ENCODE measurements at places on chromosomes 1 and 21.

- no peak for DNase-seq
Observed at GRCh38 chr1:160658814-160659193, 12.0 kb upstream of the SLAMF1 start.

GRCh38 chr1:170537798-170538503 lies 6.0 kb downstream of the GORAB start:
- peak; percentile 45 for DNase-seq

DNA sequence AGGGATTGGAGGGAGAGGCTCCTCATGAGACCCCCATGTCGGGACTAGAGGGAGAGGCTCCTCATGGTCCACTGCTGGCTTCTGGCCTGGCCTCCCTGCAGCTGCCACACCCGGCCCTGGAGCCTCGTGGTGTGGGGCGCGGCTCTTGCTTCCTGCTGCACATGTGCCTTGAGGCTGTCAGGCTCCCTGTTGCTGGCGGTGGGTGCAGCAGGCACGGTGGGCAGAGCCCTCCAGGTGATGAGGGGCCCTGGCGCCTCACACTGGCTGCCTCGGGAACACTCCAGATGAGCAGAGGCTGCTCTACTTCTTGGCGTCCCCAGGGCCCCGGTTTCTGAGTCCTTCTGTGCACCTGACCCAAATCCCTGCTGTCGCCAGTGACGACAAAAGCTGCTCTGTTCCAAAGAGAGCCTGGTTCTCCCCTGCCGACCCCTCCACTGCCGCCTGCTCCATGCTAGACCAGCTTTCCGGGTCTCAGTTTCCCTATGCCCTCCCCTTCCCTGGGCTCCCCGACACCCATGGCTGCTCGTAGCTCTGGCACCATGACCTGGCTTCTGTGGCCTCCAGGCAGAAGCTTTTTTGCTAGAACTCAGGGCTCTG lies 9.7 kb upstream of the ATAD3B start:
- no peak for DNase-seq

- DNase-seq = no peak
Observed at GRCh38 chr1:189524501-189524900, 953.2 kb downstream of the BRINP3 start.

- DNase-seq = no peak
Observed at GRCh38 chr21:26365849-26366248, 195.3 kb upstream of the APP start.

DNA sequence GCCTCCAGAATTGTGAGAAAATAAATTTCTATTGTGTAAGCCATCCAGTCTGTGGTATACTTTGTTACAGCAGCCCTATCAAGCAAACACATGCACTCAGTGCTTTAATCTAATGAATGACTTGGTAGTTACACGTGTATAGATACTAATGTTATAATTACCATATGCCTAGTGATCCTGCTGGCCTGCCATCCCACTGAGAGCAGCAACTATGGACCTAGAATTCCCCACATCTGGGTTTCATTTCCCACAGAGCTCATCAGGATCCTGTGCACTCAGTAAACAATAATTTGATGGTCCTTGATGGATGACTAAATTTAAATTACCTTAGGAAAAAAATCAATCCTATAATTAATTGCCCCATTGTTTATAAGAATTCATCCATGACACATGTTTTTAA lies 86.5 kb upstream of the RGS1 start:
- peak; percentile 92 for DNase-seq

GRCh38 chr1:13646521-13646920 lies 53.5 kb upstream of the PRDM2 start:
- no peak for DNase-seq

- DNase-seq = no peak
Observed at GRCh38 chr1:95407131-95407885, 173.3 kb downstream of the RWDD3 start.

GRCh38 chr1:93453911-93454310 lies 6.0 kb downstream of the FNBP1L start:
- peak; percentile 15 for DNase-seq

GRCh38 chr1:89635825-89636815 lies 3.2 kb downstream of the LRRC8C start:
- DNase-seq = peak; percentile 71

- no peak for DNase-seq
Observed at GRCh38 chr1:89499320-89499719, 25.3 kb upstream of the LRRC8B start.

DNA sequence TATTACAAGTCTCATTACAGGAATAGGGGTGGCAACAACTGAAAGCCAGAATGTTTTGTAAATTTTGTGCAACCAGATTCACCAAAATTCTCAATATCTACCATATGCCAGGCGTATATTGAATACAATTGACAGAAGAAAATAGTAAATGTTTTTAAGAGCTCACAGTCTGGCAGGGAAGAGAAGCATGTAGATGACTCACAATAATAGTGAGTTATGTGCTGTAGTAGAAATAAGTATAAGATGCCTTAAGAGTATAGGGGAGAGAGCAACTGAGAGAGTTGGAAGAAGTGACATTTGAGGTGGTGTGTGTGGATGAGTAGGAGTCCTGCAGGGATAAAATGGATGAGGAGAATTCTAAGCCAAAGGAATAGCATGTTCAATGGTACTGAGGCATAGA lies 170.5 kb upstream of the FGGY start:
- peak; percentile 33 for DNase-seq

DNA sequence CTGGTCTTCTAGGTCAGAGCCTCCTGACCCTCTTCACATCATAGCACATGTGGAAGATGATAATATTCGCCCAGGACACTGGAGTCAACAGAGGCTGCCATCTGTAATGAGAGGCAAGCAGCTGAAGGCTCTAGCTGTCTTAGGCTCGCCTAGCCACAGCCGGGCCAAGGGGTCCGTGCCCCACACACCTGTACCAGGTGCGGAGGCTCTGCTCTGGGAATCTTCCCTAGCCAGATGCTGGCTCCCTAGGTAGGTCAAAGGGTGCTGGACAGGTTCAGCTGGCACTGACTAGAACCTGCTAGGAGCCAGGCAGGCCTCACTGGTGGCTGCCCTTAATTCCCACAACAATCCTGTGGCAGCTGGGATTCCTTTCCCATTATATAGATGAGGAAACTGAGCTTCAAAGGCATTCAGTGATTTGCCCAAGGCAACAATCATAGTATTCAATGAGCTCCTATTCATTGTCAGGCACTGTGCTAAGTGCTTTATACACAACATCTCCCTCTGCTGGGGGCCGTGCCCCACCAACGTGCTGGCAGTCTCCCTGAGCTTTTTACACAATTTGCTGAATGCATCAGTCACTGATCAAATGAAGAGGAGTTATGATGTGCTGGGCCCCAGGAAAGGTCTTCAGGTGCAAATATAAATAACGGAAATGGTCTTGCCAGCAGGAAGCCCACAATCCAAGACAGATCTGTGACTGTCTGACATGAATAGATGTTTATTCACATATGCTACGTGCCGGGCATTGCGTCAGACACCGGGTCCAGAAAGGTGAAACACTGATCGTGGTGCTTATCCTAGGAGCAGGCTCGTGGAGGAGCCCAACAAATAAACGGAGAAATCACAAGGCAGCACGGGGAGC lies 58.0 kb downstream of the DDX20 start:
- no peak for DNase-seq

- no peak for DNase-seq
Observed at GRCh38 chr1:204716660-204717059, 31.1 kb upstream of the LRRN2 start.

DNA sequence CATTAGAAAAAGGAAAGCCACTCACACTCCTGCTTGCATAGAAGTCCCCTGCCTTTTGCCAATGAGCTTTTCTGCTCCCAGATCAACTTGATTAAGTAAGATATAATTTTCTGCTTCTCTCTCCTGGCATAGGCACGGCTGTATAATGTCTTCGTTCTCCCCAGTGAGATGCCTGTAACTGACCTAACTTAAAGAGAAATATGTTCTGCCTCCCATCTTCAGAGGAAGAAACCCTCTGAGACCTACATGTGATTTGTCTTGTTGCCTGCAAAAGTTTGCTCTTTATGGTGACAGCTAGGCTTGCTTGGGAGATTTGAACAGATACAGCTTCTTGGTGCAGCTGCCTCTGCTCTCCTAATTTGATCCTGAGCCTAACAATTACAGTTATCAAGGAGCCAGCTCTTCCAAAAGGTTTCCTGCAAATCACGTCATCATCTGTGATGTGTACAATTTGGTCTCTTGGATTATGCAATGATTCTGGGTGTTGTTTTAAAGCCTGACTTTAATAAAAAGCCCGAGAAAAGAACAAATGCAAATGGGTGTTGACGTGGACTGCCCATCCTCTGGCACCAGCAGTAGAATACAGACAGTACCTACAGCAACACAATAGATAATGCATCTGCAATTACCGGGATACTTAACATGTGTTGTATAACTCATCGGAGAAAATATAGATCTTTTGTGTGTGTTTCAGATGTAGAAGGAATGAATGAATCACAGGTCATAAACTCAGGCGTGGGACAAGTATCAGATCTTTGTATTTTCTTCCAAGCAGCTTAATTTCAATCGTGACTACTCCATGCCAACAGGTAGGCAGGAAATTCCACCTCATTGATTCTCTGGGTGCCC lies 76.2 kb upstream of the KAZN start:
- peak; percentile 98 for DNase-seq

DNA sequence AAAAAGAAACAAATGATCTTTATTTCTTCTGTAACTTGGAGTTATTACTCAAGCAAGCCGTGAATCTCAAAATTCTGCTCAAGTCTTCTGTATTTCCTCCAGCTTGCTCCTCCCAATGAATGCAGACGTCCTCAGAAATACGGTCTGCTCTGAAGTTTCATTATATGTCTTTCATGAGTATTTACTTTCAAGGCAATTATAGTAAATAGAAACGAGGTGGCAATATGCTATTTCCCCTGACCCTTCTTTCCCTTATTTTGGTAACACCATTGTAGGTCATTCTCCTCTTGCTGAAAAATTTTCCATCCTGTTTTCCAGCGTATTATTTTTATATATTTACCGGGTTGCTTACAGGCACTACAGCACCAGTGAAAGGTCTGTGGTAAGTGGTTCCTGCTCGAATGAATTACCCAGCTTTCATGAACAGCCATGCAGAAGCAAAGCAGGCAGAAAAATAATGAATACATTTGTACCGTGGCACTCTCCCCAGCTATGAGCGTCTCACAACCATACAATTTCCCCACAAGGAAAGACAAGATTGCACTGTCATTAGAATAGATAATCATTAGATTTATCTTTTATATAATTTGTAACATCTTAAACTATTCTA lies 350.9 kb upstream of the PKN2 start:
- no peak for DNase-seq

DNA sequence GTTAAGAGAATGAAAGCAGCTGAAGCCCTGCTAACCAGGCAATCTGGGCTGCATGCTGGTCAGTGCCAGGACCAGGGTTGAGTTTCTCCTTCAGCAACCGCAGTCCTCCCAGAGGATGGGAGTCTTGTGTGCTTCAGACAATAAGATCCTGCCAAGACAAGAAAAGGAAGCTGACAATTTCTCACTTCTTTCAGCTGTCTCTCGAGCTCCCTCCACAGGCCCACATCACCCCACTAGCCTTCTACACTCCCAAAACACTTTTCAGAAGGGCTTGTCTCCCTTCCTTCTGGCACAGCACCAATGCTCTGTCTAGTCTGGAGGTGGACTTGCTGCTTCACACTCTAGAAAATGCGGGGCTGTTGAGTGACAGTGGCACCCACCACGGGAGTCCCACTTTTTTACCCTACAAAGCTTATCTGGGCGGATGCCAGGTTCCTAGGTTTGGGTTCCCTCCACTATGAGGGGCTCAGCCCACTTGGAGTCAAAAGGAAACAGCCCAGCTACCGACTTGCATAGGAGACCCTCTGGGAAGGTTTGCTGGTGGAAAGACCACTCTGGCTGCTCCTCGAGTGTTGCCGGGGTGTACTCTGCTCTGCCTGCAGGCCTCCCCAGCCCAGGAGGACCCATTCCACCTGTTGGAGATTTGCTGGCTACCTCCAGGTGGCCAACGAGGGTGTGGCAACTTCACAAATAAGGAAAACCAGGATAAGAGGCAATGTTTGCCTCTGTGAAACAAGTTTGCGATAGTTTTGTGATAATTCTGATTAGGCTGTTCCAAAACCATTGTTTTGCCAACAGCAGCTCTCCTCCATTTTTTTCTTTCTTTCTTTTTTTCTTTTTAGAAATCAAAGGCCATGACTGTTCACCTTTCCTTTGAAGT lies 68.9 kb downstream of the TENT5C start:
- peak; percentile 64 for DNase-seq

- DNase-seq = peak; percentile 10
Observed at GRCh38 chr1:176051902-176052518, 155.1 kb downstream of the COP1 start.

DNA sequence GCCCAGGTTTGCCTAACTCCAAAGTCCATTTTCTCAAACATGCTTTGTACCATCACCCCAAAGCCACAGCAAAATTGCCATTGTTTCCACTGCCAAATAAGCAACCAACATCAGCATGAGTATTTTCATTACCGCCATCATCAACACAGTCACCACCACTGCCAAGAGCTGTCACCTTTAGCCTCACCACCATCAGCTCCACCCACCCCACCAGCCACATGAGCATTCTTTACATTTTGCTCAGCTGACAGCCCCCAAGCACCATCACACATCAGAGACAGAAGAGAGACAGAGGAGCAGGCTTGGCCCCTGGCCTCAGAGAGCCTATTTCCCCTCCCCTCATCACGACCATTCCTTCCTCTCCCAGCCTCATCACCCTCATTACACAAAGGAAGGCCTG lies 42.7 kb downstream of the TAS1R2 start:
- DNase-seq = no peak

- peak; percentile 70 for DNase-seq
Observed at GRCh38 chr1:904310-904950, 19.3 kb upstream of the SAMD11 start.

DNA sequence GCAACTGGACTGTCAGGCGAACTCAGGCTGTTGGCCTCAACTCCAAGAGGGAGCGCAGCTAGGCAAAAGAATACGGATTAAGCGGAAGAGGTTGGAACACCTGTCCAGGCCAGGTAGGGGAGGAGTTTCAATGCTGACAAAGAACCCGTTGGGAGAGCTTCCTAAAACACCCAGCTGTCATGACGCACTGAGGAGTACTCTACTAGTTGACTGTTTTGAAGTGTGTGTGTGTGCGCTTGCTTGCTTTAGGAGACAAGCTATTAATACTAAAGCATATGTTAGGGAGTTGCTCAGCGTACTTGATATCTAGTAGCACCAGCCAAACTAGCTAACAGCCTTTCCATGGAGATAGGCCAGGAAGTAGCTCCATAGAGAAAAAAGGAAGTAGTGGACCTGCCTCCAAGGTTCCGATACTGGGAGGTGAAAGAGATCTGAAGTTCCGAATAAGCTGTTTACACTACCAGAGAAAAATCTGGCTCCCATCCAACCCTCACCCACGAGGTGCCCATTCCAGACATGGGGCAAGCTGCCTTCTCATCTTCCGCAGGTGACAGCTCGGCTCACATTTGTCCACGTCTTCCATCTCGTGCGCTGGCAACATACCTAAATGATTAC lies 974 bp upstream of the FNBP1L start:
- DNase-seq = peak; percentile 13

DNA sequence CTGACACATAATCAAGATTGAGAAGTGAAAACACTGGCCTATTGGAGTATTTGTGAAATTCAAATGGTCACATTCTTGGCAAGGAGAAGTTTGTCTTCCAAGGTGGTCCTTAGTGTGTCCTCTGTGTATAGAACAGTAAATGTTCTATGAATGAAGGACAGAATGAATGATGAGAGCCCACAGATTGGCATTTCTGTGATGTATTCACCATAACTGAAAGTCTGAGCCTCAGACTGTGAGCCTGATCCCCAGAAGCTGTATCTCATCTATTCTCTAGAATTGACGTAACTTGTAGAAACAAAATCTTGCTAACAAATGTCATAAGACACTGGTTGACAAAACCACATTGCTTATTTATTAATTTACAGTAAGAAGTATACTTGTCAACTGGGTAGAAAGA lies 111.5 kb upstream of the ETV3 start:
- no peak for DNase-seq

- no peak for DNase-seq
Observed at GRCh38 chr1:2593251-2593878, 6.8 kb downstream of the PRXL2B start.
